ENCODE measurements at places on chromosomes 1 and 21.
A peak's percentile ranks its signal among the peaks of the same experiment; 100 is the strongest.

DNA sequence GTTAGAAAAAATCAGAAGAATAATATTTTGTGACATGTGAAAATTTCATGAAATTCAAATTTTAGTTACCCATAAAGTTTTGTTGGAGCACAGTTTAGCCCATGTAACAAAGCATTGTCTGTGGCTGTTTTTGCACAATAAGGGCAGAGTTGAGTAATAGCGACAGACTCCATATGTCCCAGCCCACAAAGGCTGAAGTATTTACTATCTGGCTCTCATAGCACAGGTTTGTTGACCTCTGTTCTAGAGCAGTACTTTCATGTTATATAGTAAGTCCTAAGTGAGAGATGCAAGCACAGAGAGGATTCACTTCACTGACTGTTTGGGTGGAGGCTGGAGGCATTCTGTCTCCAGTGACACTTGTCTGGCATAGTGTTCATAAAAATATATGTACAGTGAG, 6.8 kb downstream of the LAMC1 start:
- no peak for DNase-seq

DNA sequence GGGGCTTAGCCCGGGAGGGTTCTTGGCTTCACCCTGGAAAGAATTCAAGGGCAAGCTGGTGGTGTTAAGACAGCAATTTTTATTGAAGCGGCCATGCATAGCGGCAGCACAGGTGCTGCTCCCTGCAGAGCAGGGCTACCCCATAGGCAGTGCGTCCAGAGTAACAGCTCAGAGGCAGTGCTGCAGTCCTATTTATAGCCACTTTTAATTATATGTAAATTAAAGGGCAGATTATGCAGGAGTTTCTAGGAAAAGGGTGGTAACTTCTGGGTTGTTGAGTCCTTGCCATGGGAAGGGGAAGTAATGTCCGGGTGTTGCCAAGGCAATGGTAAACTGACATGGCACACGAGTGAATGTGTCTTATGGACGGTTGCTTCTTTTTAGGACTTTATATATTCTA, 57.0 kb downstream of the VPS26C start:
- DNase-seq, result peak; percentile 32

- no peak for DNase-seq
Observed at GRCh38 chr1:225691861-225692516, 39.1 kb upstream of the ENAH start.

- no peak for DNase-seq
Observed at GRCh38 chr21:29669416-29669815, 270.4 kb downstream of the GRIK1 start.

GRCh38 chr1:5901841-5902240, 90.4 kb downstream of the NPHP4 start:
- DNase-seq, result no peak

DNA sequence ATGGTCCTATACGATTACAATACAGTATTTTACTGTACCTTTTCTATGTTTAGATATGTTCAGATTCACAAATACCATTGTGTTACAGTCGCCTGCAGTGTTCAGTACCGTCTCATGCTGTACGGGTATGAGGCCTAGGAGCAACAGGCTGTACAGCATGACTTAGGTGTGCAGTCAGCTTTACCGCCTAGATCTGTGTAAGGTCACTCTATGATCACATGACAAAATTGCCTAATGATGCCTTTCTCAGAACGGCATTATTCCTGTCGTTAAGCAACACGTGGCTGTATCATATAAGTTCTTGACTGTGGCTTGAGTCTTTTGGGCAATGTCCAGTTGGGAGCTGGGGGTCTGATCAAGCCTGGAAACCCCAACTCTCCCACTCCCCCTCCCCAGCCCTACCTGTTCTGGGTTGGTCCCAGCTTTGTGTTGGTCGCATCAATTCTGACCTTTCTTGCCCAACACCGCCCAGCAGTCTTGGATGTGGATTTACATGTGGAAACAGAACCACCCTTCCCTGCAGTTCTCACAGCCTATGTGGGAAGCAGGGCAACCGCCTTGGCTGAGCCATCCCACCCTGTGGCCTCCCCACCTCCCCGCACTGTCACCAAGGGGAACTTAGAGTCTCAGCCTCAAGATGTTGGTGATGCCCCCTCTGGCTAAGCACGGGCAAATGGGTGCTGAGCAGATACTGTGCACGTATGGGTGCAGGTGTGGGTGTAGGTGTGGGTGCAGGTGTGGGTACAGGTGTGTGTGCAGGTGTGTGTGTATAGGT, 80.2 kb upstream of the ACTL8 start:
- no peak for DNase-seq

GRCh38 chr1:5979536-5980313, 12.5 kb downstream of the NPHP4 start:
- DNase-seq, result no peak

DNA sequence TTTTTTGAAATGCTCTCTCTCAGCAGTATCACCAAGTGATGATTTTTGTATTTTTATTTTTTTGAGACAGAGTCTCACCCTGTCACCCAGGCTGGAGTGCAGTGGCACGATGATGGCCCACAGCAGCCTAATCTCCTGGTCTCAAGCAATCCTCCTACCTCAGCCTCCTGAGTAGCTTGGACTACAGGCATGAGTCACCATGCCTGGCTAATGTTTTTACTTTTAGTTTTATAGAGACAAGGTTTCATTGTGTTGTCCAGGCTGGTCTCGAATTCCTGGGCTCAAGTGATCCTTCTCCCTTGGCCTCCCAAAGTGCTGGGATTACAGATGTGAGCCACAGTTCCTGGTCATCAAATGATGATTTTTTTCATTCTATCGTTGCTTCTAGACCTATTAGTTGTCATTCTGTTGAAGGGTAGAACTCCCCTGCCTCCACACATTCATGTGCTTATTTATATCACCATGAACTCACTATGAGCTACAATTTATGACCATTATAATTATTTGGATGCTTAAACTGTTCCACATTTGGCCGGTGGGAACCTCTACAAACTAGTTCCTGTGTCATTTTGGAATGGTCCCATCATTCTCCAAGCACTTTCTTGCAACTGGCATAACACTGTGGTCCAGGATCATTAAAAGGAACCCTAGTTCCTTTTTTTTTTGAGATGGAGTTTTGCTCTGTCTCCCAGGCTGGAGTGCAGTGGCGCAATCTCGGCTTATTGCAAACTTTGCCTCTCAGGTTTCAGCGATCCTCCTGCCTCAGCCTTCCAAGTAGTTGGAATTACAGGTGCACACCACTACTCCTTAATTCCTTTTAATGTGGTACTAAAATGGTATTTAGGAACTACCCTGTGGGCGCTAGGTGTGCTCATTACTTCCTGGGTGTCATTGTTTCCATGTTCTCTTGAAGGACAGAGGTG, 20.2 kb upstream of the TOR3A start:
- DNase-seq, result no peak

- DNase-seq, result no peak
Observed at GRCh38 chr1:218207194-218207593, 77.9 kb upstream of the RRP15 start.

DNA sequence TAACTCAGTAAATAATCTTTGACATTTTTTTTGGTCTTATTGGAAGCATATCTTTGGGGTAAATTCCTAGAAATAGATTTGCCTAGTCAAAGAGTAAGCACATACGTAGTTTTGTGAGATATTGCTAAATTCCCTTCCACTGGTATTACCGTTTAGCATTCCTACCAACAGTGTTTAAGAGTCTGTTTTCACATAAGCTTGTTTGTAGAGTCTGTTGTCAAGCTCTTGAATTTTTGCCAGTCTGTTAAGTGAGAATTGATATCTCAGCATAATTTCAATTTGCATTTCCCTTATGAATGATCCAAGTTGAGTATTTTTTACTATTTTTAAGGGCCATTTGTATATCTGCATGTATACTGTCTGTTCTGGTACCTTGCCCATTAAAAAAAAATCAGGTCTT, 37.0 kb upstream of the MPC2 start:
- no peak for DNase-seq

DNA sequence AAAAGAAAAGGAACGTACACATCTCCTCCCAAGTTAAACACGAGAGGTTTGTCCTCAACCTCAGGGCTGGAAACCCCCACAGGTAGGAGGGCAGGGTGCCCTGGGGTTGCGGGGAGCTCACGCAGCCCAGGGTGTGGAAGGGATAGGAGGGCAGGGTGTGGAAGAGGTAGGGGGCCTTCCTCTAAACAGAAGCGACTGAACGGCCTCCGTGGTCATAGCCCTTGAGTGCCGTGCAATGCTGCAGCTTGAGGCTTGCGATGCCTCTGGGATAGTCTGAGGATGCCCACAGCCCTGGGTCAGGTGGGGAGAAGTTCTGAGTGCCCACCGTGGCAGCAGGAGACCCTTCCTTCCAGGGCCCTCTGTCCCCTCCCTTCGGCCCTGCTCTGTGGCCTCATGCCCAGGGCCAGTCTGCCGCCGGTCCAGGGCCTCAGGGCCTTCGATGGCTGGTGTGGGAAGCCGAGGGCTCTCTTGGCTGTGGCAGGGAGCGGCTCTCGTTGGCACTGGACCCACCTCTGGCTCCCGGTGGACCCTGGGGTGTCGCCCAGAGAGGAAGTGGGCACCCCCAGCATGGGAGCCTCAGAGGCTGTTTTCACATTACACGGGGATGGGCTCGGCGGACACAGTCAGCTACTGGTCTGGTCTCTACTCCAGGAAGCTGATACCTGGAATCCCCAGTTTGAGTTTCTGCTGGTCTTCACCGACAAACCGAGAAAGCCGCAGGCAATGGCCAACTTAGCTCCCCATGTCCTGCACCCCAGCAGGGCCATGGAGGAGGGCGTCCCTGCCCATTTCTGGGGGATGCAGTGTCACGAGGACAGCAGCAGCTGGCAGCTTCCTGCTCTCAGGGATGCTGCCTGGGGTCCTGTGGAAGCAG, 6.4 kb upstream of the CDK11B start:
- DNase-seq, result no peak

DNA sequence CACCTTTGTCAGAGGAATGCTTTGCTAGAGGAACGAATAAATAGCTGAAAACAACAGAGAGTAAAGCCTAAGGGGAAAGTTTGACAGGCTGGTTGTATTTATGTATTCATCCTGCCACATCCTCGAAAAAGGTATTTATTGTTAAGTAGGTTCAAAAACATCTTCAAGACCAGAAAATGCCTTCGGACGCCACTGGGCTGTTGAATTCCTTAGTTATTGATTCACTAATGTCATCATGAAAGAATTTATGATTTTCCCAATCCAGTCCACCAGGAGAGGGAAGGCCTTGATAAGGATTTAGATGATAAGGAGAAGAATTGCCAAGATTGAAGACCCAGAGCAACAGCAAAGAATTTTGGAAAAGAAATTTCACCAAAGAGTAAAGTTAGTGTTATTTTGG, 35.2 kb upstream of the MAB21L3 start:
- no peak for DNase-seq

DNA sequence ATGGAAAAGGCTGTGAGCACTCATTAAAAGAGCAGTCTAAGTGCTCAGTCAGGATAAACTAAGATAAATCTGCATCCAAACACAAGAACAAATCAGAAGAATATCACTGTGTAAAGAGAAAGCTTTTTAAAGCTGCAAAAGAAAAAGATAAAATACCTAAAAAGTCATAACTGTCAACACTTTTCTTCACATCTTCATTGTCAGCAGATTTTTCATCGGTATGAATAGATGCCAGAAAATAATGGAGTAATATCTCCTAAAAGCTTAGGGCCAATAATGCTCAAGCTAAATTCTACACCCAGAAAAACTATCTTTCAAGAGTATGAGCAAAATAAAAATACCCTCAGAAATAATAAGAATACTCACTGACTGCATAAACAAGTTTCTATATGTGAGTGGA, 54.0 kb upstream of the PALMD start:
- DNase-seq, result no peak

- no peak for DNase-seq
Observed at GRCh38 chr21:31352836-31353235, 8.8 kb upstream of the TIAM1 start.

GRCh38 chr1:6281511-6282402, 20.9 kb upstream of the GPR153 start:
- DNase-seq, result no peak

- DNase-seq, result no peak
Observed at GRCh38 chr1:206538086-206538770, 30.9 kb downstream of the RASSF5 start.

DNA sequence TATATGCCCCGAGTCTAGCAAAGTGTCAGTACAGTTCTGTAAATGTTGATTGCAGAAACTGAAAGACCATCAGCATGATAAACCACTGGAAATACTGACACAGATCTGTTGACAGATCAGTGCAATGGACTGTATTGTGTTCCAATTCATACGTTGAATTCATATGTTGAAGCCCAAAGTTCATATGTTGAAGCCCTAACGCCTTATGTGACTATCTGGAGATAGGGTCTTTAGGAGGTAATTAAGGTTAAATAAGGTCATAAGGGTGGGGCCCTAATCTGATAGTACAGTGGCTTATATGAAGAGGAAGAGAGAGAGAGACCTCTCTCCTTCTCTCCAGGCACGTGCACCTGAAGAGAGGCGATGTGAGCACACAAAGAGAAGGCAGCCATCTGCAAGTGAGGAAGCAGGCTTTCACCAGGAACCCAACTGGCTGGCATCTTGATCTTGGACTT, 144.7 kb downstream of the MRPL39 start:
- DNase-seq, result no peak

Data from activated CD8-positive, alpha-beta memory T cell treated with anti-CD3 and anti-CD28 coated beads for 24 hours (primary cell).